ENCODE measurements at places on chromosomes 12 and 14. TPM values are rescaled to one million over a fixed set of nuclear protein-coding genes. Genes with fewer than 3 reads are reported as not detected.
A peak's percentile ranks its signal among the peaks of the same experiment; 100 is the strongest.

- no peak for DNase-seq
Observed at GRCh38 chr12:41327096-41327895, 139.2 kb downstream of the PDZRN4 start.

DNA sequence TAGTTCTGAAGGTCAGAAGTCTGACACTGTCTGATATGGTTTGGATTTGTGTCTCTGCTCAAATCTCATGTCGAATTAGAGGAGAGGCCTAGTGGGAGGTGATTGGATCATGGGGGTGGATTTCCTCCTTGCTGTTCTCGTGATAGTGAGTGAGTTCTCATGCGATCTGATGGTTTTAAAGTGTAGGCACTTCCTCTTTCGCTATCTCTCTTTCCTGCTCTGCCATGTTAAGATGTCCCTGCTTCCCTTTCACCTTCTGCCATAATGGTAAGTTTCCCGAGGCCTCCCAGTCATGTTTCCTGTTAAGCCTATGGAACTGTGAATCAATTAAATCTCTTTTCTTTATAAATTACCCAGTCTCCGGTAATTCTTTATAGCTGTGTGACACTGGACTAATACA is 84.1 kb upstream of the TMTC1 start:
- DNase-seq: no peak

The TMPO gene
- 70.6 TPM for polyA plus RNA-seq

DNA sequence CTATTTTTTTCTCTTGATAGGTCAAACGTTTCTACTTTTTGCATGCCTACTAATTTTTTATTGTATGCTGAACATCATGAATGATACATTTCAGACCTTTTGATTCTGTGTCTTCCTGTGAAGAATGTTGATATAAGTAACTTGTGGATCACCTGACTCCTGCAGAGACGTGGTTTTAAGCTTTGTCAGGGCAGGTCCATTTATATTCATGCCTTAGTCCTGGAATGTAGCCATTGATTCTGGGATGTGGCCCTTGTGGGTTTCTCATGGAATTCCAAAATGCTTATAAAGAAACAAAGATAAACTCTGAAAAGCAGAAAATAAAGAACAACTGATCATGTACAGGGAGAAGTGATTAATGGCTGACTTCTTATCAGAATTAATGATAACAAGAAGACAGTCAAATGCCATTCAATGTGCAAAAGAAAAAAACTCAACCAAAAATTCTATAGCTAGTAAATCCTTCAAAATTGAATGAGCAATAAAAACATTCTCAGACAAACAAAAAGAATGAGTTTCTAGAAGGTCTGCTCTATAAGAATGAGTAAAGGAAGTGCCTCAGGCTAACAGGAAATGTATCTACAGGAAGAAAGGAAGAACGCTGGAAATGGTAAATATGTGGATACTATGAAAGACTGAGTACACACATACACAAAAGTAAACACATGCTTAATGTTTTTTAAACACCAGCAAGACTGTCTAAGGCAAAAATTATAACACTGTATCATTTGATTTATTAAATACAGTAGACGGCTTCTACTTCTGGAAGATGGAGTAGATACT is 284.8 kb upstream of the DIO3 start:
- DNase-seq: no peak

GRCh38 chr14:65804439-65805112 is 392.0 kb downstream of the FUT8 start:
- DNase-seq: no peak

The TBX5 gene
- 0.36 TPM for polyA plus RNA-seq

- no peak for DNase-seq
Observed at GRCh38 chr14:73814153-73814552, 37.5 kb upstream of the PTGR2 start.

GRCh38 chr12:31651893-31652521 is 7.5 kb upstream of the ETFBKMT start:
- no peak for DNase-seq

DNA sequence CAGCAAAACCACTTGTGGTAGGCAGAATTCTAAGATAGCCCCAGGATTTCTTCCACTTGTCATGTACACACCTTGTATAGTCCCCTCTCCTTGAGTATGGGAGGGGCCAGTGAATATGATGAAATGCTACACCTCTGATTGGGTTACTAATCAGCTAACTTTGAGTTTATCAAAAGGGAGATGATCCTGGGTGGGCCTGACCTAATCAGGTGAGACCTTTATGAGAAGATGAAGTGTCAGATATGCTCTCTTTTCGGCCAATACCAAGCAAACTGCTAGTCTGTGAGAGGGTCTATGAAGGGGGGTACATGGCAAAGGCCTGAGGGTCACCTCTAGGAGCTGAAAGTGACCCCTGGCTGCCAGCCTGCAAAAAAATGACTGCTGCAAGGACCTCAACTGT is 154.3 kb upstream of the CRY1 start:
- DNase-seq: no peak

DNA sequence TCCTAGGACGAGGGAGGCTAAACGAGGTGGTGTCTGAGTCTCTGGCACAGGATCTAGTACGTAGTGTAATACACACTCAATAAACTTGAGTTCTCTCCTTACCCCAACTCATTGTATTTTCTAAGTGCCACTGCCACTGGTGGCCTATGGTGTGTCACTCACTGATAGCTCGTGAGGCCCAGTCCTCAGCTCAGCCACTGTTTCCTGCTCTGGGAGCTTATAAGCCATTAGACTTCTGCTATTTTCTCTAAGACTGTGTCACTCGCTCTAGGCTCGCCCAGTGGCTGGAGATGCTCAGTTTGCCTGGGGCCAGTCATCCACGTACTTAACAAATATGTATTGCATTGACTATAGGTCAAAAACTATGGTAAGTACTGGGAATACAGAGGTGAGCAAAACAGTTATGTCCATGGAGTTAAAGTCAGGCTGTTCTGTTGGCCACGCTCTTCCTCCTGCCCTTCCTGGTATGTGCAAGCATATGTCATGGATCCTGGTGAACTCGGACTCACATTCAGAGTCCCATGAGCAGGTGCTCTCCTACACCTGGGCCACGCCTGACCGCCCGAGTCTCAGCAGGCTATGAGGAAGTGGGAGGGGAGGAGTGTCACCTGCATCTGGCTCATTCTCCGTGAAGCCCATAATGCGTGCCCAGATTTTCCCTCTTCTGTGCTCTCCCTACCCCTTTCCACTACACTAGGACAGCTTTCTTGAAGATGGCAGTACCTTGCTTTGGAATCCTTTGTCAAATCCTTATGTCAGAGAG is 41.6 kb downstream of the DEGS2 start:
- DNase-seq: no peak

GRCh38 chr12:78209846-78210505 is 379.3 kb downstream of the NAV3 start:
- peak; percentile 90 for DNase-seq

- no peak for DNase-seq
Observed at GRCh38 chr14:104941508-104942365, 17.1 kb downstream of the PLD4 start.

GRCh38 chr12:115966376-115966775 is 311.1 kb downstream of the MED13L start:
- DNase-seq: no peak

DNA sequence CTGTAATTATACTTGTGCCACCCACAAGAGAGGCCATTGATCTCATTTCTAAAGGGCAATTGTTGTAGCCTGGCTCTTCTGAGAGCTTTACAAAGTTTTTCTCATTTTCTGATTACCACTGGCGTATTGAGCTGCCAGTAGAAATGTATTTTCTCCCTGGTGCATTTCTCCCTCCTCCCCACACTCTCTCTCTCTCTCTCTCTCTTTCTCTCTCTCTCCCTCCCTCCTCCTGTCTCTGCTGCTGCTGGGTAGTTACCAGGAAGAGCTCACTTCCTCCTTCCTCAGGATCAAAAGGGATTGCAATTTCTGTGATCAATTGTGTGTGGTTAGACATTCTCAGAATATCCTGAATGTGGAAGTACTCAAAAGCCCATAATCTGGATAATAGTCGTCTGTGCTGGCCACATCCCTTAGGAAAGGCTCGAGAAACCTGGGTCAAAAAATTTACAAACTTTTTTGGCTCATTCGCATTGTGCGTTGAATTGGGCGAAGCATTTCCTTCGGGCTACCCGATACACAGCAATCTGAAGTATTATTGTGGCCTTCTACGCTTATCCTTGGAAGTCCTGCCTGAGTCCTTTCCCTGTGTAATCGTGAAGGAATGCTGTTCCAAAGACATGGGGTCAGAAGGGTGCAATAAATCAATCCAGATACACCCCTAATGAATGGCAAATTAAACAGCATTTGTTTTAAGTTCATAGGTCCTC is 254.8 kb downstream of the MSRB3 start:
- DNase-seq: no peak

The STON2 gene
- 13.3 TPM for polyA plus RNA-seq

DNA sequence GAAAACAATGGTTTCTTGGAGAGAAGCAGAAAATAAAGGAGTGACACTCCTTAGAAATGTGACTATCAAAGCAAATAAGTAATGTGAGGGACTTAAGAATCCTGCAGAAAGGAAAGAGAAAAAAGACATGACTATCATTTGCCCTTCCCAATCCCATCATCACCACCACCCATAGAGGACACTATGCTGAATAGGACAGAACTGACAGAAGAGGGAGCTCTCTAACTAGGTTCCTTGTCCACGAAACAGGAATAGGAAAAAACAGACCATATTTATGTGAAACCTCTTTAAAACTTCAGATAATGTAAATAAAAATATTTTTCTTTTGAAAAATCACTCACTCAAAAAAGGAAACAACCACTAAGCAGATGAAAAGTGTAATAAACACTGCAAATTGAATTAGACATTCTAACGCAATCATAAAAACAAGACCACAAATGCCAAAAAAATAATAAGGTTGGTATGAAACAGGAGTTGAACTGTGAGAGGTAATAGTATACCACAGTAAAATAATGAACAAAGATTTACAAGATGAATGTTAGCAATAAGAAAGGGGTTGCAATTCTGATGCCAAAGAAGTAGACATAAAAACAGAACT is 24.1 kb downstream of the KLRD1 start:
- DNase-seq: peak; percentile 42

DNA sequence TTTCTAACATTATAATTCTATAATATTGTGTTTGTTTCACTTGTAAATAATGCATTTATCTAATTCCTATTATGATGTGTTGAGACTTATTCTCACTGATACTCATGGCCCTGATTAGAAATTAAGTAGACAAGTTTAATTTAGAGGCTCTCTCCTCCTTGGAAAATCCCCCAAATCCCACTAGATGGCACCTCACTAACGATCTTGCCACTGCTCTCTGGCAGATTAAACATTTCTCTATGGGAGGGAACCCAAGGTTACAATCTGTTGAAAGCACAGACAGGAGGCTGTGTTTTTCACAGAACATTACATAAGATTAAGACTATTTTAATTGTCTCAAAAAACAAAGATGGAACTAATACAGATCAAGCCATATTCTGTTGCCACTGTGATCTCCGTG is 318.7 kb downstream of the LRFN5 start:
- peak; percentile 8 for DNase-seq

The SLC4A8 gene
- 1.2 TPM for polyA plus RNA-seq

- DNase-seq: peak; percentile 9
Observed at GRCh38 chr14:37253905-37254304, 56.2 kb downstream of the MIPOL1 start.

GRCh38 chr12:128339126-128339520 is 72.2 kb downstream of the TMEM132C start:
- DNase-seq: peak; percentile 43

The CLEC2A gene
- not detected for polyA plus RNA-seq

The C12orf56 gene
- 2.3 TPM for polyA plus RNA-seq

- no peak for DNase-seq
Observed at GRCh38 chr14:92958373-92959188, 35.6 kb downstream of the CHGA start.

DNA sequence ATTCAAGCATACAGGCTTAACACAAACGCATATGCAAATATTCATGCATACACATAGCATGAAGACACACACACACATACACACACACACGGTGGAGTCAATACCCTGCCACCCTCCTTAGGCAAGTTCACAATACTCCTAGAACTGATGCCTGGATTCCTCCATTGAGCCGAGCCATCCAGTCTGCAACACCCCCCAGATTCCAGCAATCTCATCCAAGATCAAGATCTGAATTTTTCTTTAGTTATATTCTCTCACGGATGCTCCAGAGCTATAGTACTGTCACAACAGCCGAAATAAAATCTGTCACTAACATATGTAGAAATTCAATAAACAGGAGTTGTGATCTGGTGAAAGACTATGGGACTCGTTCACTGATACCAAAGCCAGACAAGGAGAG is 110.8 kb downstream of the NUAK1 start:
- no peak for DNase-seq

GRCh38 chr12:93149229-93149628 is 220.1 kb upstream of the EEA1 start:
- no peak for DNase-seq

DNA sequence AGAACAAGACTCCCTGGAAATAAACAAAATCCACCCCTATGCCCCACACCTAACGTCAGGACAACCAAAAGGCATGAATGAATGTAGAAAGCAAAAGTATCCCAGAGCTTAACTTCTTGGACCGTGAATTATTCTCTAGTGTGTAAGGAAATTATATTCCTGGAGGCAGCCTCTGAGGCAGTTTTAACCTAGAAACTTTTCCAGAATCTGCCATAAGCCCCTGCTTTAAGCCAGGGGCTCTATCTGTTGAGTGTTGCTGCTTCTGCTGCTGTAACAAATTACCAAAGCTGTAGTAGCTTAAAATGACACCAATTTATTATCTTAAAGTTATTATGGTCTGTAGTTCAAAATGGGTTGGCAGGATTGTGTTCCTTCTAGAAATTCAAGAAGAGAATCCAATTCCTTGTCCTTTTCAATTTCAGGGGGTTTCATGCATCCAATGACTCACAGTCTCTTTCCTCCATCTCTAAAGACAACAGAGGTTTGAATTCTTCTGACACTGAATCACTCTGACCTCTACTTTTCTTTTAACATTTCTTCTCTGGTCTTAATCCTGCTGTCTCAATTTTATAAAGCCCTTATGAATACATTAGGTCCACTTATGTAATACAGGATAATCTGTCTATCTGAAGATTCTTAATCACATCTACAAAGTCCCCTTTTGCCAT is 242.7 kb downstream of the ATXN7L3B start:
- DNase-seq: no peak

- no peak for DNase-seq
Observed at GRCh38 chr12:109999983-110000505, 814 bp downstream of the ANKRD13A start.

The CD69 gene
- polyA plus RNA-seq: 0.42 TPM

The NINJ2 gene
- 7.0 TPM for polyA plus RNA-seq

DNA sequence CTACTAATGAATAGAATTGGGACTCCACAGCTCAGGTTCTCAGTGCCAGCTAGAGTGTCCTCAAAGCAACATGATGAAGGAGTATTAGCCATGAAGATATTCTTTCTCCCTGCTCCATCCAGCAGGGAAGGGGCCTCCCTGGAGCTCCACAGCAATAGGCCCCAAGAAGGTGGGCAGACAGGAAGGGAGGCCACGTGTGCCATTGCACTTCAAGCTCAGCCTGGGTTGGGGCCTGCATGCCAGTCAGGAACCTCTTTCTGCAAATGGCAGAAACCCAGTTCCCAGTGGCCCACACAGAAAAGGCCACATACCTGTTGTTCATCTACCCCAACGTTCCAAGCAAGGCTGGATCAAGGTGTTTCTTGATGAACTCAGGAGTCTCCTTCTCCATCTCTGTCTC is 357.5 kb upstream of the SFSWAP start:
- DNase-seq: no peak

The RFX4 gene
- 0.13 TPM for polyA plus RNA-seq

Measured in muscle of back (tissue), 13 donors.